NCI-H1694 (cell line): ENCODE measurements at places on chromosomes 4 and X.

- DNase-seq = no peak
These were observed 75.4 kb downstream of the TMEM131L start for GRCh38 chr4:153541456-153542096.

- DNase-seq = no peak
These were observed 41.3 kb upstream of the ZCCHC13 start for GRCh38 chrX:74262452-74263209.

DNA sequence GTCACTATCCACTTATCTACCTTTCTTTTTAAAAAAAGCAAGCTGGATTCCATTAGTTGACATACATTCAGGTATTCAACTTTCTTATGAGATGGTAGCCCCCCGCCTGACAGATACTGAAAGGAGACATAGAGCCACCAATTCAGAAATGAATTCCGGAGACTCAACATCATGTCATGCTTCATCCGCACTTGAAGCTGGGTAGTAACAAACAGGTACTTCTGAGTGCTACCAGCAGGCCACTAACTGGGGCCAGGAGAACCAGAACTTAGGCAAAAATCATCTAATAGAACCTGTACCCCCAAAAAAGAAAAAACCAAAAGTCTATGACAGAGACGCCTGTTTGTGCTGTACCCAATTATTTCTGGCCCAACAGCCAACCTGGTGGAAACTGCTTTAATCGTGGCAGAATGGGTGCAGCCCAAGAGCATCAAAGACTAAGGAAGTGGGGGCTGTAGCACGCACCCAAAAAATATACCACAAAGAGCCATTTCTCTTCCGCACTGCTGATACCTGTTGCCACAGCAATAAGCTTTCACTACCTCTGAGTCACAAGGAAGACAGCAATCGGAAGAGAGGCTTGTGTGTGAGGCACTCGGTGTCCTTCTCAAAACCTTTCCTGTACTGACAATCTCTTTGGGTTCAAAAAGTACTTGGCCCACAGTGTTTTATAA lies 84.8 kb downstream of the AFAP1 start:
- no peak for DNase-seq

GRCh38 chrX:18598413-18598812 lies 73.5 kb downstream of the RS1 start:
- no peak for DNase-seq

- DNase-seq = no peak
These were observed 57.4 kb upstream of the GRID2 start for GRCh38 chr4:92246384-92246783.

DNA sequence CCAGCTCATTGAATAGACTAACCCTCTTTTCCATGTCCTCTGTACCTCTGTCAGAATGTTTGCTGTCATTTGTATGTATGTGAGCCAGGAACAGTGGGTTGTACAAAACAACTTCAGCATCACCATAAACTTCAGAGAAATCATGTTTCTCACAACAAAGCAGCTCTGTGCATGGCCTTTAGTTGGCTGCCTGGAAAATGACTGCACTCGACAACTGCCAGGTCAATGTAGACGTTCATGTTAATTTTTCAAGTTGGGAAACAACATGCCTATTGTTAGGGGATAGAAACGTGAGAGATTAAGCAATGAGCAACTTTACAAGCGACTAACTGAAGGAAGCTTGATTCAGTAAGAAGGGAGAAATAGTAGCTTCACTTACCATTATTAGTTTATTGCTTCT lies 17.9 kb upstream of the CXCL11 start:
- DNase-seq = no peak

GRCh38 chrX:43882294-43882681 lies at the start of gene MAOB:
Gene MAOB (minus strand): TSS chrX:43882450. CDS start chrX:43882299, 151 bp downstream.
- DNase-seq = no peak

- no peak for DNase-seq
These were observed 148.5 kb upstream of the PJA1 start for GRCh38 chrX:69313617-69314290.

- DNase-seq = no peak
These were observed 13.0 kb downstream of the FAM47A start for GRCh38 chrX:34119122-34119521.

GRCh38 chr4:149784018-149784417 lies 31.6 kb downstream of the IQCM start:
- no peak for DNase-seq

DNA sequence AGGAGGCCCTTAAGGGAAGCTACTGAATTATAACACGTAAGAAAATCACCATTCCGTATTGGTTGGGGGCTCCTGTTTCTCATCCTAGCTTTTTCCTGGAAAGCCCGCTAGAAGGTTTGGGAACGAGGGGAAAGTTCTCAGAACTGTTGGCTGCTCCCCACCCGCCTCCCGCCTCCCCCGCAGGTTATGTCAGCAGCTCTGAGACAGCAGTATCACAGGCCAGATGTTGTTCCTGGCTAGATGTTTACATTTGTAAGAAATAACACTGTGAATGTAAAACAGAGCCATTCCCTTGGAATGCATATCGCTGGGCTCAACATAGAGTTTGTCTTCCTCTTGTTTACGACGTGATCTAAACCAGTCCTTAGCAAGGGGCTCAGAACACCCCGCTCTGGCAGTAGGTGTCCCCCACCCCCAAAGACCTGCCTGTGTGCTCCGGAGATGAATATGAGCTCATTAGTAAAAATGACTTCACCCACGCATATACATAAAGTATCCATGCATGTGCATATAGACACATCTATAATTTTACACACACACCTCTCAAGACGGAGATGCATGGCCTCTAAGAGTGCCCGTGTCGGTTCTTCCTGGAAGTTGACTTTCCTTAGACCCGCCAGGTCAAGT lies 6.9 kb upstream of the MSANTD1 start:
- DNase-seq = no peak

DNA sequence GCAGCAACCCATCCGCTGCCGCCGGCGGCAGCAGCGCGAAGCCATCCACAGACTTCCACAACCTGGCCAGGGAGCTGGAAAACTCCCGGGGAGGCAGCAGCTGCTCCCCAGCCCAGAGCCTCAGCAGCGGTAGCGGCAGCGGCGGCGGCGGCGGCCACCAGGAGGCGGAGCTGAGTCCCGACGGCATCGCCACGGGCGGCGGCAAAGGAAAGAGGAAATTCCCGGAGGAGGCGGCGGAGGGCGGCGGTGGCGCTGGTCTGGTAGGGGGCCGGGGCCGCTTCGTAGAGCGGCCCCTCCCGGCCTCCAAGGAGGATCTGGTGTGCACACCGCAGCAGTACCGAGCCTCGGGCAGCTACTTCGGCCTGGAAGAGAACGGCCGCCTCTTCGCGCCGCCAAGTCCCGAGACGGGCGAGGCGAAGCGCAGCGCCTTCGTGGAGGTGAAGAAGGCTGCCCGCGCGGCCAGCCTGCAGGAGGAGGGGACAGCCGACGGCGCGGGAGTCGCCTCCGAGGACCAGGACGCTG lies 4.9 kb downstream of the PRDM8 start:
- DNase-seq = no peak

DNA sequence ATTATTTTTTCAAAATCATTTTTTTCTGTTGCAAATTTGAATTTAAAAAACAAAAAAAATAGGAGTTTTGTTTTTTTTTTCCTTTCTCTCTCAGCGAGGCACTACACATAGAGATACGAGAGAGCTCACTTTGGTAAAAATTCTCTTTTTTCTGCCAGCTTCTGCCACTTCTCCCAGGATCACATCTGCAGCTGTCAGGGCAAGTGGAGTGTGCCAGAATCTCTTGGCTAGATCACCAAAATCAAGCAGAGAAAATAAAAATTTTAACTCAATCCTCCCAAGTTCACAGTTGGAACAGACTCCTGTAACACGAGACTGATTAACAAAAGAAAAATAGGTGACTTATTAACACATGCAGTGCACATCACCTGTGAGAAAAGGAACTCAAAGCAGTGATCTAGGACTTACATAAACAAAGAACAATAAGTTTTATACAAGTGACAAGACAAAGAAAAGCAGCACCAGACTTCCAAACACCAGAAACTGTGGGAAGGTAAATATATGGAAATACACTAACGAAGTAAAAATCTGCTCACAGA lies 213.2 kb upstream of the ZFP42 start:
- DNase-seq = no peak

GRCh38 chr4:141757287-141757686 lies 120.9 kb downstream of the IL15 start:
- no peak for DNase-seq

DNA sequence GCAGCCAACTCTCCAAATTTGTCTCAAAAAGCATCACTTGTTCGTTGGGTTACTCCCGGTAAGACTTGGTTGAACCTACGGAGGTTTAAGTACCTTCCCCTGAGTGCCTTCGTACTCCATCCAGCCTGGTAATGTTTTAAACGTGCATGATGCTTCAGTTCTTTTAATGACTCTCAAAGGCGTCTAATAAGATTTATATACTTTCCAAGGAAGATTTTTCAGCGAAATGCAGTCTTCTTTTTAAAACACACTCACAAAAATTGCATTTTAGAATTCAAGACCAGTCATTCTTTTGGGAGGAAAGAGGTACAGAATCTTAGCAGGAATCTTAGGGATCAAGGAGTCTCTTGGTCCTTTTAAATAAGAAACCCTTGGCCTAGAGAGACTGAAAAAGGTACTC lies 430 bp upstream of the TRPC3 start:
- DNase-seq = no peak

DNA sequence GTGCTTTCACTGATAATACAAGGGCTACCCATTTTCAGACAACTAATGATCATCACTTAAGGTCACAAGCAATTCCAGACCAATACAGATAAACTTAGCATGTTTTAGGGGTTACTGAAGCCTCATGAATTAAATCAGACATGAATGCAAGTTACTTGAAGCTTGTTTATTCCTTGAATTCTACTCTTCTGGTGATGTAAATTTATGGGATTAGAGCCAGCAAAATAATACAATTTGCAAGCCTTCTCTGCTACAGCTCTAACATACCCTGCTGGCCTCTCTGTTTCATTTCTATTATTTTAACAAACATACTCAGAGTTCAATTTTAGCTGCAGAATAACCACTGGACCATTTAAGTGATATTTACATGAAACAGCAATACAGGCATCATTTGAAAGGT lies 60.7 kb downstream of the PCDH19 start:
- no peak for DNase-seq

- no peak for DNase-seq
These were observed 30.8 kb upstream of the LRBA start for GRCh38 chr4:151045907-151046306.

GRCh38 chr4:121541696-121542095 lies 155.1 kb downstream of the ANXA5 start:
- DNase-seq = no peak

GRCh38 chr4:108141213-108141950 lies 27.4 kb downstream of the LEF1 start:
- no peak for DNase-seq

DNA sequence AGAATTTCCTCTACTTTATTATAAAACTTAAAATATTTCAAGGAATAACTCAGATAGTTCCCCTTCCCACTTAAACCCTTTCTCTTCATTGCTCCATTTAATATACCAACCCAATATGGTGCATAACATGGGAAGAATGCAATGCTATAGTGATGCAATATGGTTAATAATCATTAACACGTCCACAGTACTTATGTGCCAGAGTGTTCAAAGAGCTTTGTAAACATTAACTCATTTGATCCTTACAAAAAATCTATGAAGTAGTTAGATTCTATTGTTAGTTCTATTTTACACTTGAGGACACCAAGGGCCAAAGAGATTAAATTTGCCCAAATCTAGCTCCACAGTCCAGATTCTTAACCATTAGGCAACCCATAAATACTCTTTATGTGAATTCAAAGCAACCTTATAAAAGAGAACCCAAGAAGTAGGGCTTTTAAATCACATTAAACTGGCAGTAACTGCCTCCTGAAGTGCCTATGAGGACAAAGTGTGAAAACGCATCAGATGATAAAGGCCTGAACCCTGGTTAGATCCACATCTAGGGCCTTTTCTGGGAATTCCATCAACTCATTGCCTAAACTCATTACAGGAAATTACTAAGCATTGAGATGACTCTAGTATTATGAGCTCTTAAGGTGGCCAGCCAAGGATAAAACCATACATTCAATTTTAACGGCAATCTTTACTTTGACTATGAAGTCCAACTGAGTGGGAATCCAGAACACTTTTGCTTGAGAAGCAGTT lies 94.3 kb downstream of the AREG start:
- DNase-seq = no peak

DNA sequence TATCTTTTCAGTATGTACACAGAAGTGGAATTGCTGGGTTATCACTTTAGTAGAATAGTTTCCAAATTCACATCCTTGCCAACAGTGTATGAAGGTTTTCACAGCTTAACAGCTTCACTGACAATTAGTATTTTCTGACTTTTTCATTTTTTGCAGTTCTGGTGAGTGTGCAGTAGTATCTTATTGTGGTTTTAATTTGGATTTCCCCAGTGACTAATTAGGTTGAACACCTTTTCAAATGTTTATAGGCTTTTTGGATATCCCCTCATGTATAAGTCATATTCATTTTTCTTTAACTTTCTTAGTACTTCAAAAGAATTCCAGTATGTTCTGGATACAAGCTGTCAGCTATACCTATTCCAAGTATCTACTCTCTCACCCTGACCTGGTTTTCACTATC lies 37.1 kb downstream of the BRCC3 start:
- no peak for DNase-seq

DNA sequence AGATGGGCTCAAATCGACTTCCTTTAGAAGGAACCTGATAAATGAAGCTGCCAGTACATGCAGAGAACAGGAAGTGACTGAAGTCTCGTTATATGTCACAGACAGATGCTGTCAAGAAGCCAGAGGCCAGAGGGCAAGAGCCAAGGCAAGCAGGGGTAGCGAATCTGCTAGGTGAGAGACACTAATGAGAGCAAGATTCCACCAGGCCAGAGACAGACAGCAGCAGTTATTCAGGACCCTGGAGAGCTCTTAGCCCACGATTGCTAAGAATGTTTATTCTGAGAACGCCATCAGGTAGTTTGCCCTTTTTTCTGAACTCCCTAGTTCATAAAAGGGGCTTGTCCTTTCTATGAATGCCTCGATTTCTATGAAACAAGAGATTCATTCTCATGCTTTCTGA lies 73.7 kb downstream of the BEND2 start:
- DNase-seq = no peak

DNA sequence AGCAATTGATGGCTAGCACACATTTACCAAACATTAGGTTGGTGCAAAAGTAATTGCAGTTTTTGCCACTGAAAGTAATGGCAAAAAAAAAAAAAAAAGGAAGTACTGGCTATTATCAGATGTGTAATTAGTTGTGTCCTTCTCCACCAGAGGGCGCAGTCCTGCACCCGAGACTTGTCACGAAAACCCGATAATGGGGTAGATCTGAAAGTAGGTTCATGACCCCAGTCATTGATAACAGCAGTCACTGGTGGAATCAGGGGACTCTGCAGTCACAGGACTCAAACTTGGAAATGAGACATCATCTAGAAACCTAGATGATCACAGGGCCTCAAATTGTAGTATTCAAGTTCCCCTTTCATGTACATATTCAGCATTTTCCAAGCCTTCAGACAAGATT lies 13.1 kb upstream of the ACOT9 start:
- DNase-seq = peak; percentile 7

DNA sequence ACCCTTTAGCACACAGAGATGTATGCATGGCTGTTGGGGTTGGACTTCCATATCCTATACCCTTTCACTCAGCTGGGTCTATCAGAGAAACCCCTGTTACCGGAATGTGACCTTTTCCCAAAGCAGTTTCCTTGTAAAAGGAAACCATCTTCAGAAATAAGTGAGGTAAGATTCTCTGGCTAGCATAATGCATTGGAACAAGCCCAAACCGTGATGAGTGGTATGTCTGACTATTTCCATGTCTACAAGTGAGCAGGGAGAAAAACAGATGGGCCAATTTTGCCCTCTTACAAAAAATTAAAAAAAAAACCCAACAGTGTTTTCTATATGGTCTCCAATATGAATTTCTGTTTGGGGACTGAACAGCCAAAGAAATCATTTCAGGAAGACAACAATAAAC lies 283.9 kb downstream of the SMARCA1 start:
- DNase-seq = peak; percentile 4

- DNase-seq = no peak
These were observed 37.3 kb upstream of the CCNI start for GRCh38 chr4:77113069-77113468.
